ENCODE measurements at places on chromosomes 2 and 18.

DNA sequence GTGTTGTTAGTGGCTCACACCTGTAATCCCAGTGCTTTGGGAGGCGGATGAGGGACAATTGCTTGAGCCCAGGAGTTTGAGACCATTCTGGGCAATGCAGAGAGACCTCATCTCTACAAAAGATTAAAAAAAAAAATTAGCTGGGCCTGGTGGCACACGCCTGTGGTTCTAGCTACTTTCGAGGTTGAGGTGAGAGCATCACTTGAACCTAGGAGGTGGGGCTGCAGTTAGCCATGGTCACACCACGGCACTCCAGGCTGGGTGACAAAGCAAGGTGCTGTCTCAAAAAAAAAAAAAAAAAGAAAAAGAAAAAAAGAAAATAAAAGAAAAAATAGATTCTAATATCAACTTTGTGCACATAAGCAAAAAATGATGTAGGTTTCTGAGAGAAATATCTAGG, 1492.5 kb upstream of the TMEFF2 start:
- no peak for DNase-seq

GRCh38 chr2:55282110-55282917, 13.3 kb upstream of the MTIF2 start:
- peak; percentile 88 for DNase-seq

DNA sequence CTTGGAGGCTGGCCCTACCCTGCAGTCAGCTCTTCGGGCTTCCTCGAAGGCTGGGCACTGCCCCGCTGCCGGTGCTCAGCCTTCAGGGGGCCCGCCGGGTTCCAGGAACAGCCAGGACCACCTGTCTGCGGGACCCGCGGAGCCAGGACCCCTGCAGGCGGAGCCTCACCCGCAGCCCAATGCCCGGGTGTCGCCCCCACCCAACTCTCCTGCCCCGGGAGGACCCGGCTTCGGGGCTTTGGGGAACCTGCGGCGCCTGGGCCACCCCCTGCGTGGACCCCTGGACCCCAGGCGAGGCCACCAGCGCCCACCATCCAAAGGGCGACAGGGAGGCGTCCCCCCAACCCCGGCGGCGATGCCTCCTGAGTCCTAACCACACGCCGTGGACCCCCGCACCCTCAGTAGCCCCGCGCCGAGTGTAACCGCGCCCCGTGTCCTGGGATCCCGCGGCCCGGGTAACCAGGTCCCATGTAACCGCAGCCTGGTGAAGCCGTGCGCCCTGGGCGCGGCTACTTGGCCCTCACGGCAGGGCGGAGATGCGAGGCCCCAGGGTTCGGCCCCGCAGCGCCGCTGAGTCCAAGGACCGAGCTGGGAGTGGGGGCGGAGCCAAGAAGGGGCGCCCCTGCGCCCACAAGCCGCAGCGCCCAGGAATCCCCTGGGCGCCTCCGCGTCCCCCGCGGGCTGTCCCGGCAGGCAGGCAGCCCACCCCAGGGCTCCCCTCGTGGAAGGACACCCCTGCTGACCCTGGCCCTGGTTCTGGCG, 11.0 kb upstream of the UBE2F start:
- DNase-seq, result peak; percentile 69

DNA sequence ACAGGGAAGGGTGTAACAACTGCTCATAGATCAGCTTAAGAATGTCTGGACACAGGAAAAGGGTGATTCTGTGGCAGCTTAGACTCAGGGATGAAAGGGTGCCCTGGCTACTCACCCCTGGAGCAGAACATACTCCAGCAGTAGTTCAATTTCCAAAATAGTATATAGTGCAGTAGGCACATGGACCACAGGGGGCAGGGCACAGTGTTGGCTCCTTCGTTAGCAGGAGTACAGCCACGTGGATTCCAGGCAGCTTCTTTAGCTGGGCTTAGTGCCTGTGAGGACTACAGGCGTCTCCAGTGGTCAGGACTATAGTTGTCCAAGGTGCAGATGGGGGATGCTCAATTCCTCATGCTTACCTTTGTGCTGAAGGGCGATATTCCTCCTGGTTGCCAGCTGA, 277.5 kb upstream of the DDX18 start:
- no peak for DNase-seq

GRCh38 chr2:67955748-67956603, 106.8 kb downstream of the C1D start:
- no peak for DNase-seq

- DNase-seq, result no peak
Observed at GRCh38 chr2:85926931-85927661, 38.3 kb upstream of the ST3GAL5 start.

DNA sequence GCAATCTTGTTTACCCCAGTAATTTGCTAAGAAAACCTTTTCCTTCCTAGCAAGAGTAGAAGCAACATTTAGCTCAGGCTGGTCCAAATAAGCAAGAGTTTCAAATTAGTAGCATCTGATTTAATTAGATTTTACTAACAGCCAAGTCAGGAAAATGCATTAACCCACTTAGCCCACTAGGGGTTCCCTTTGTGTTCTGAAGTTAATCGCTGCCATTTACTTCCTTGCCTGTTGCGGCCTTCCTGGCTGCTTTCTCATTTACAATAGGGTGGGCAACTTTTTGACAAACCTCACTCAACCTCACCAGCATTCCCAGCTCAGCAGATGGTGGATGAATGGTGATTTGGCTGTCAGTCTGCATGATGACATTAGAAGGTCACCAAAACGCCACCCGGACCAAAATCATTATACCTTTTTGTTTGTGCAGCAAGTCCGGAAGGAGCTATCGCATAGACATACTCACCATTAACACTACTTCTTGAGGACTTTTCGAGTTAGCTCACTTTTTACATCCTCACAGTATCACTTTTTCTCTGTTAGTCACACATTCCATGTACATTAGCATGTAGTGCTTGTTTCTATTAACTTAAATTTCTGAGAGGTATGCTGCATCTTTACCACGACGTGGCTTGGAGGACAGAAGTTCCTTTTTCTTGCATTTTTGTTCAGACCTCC, 101.5 kb upstream of the SETBP1 start:
- peak; percentile 26 for DNase-seq

GRCh38 chr2:120747281-120747680, 11.6 kb downstream of the GLI2 start:
- DNase-seq, result no peak

- no peak for DNase-seq
Observed at GRCh38 chr2:69217333-69218080, 169.5 kb downstream of the GFPT1 start.

DNA sequence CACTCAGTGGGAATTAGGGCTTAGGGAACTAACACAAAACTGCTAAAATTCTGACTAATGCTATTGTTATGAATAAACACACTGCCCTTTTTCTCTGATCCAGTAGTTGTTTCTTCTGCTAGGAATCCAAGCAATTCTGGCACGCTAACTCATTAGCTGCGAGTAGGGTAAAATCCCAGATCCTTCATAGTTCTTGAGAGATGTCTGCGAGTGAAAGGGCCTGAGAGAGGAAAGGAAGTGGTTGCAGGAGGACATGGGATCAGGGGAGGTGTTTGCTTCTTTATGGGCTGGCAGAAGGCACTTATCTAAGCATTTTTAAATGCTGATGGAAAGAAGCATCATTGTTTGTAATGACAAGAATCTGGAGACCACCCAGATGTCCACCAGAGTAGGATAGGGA, 9.4 kb downstream of the MAP3K19 start:
- no peak for DNase-seq

DNA sequence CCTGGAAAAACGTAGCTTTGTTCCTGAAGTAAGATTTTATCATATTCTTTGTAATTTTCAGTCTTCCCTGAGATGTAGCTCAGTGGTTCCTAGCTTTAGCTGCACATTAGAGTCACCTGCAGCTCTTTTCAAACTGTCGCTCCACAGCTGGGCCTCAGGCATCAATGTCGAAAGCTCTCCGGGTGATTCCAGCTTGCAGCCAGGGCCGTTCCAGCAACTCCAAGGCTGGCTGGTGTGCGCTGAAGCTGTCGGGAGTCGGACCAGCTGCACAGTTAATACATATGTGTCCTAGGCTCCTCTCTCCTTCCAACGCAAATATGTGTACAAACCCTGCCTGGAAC, 609 bp upstream of the ZNF2 start:
- DNase-seq, result no peak

- no peak for DNase-seq
Observed at GRCh38 chr2:219426534-219427136, 8.0 kb upstream of the SPEG start.

DNA sequence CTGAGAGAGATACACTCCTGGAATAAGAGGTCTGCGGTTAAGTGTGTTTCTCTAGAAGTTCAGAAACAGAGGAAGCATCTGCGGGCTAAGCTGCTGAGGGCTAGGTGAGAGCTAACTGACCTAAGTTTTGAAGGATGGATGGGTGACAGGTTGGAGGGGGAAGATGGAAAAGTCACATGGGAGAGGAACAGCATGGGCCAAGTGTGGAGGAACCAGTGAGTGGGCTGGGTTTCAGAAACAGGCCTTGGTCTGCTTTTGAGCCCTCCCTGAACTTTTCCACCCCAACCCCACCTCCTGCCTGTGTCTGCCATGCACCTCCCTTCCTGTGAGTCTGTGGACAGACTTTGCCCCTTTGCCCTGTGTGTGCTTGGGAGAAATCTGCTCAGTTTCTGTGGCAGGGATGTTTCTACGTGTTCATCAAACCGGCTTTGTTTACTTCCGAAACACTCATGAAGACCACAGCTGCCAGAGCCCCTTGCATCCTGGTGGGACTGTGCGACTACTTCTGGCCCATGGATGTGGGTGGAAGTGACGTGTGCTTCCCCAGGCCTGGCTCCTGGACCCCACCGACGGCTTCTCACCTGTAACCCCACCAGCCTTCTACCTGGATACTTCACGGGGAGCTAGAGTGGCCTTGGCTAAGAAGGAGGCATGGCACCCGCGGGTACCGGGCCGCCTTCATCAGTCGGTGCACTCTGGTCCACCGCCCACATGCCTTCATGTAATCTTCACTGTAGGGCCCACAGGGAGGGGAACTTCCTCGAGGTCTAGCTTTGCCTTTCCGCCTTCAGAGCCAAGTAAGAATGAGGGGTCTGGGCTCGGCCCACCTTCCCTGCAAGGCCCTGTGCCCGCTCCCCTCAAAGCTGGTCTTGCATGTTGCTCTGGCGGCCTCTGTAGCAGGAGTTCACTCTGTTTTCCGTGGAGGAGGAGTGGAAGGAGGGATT, 1.4 kb upstream of the HPCAL1 start:
- no peak for DNase-seq

DNA sequence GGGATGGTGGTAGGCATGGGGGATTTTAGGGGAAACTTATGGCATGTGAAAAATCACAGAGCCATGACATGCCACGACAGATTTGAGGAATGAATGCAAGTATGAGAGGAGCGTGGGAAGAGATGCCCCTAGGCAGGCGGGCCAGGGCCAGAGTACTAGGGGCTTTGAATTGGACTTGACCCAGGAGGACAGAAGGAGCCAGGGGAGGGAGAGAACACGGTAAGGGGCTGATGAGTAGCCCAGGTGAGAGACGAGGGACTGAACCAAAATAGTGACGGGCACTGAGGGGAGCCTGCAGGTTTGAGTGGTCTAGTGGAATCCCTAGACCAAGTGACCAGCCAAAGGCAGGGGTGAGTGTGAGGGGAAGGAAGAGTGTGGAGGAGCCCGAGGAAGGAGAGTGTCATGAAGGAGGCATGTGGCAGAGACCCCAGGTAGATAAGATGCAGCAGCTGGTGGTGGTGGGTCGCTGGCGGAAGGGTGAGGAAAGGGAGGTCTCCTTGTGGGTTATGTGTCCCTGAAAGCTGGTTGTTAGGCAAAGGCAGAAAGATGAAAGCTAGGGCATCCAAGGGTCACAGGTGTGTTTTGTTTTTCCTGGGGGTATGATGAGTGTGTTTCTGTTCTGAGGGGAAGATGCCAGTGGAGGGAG, 48.7 kb downstream of the ZBTB7C start:
- no peak for DNase-seq

DNA sequence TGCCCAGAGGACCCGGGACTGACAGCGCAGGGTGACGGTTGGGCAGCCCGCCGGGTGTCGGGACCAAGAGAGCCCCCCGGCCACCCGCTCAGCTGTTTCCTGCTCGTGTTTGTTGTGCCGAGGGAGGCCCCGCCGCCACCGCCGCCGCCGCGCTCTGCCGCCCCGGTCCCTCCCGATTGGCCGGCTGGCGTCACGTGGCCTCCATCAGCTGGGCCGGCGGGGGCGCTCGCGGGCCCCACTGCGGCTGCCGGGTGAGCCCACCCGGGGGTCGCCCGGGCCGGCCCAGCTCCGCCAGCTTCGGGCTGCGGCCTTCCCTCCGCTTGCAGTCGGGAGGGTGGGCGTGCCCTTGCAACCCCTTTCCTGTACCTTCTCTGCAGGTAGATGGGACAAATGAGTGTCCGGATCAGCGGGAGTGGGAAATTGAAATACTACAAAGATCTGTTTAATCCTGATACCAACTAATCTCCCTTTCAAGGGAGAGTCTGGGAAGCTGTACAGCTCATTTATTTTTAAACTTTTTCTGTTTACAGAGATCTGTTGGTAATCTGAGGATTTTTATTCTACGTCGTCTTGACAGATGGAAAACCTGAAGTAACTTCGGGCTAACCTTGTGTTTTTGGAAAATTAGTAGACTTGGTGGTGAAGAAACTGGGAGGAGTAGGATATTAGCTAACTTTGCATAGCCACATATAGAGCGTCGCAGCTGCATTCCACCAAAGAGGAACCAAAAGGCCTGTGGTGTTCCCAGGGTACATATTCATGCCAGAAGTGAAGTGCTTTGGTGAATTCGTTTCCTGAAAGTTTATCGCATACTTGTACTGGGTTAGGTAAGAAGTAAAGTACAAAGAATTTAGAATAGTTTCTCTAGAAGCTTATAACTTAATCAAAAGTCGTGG, 1.2 kb downstream of the YPEL5 start:
- peak; percentile 70 for DNase-seq

GRCh38 chr2:226898897-226899296, 63.0 kb downstream of the RHBDD1 start:
- DNase-seq, result no peak

GRCh38 chr18:68445136-68445535, 269.8 kb downstream of the TMX3 start:
- no peak for DNase-seq

DNA sequence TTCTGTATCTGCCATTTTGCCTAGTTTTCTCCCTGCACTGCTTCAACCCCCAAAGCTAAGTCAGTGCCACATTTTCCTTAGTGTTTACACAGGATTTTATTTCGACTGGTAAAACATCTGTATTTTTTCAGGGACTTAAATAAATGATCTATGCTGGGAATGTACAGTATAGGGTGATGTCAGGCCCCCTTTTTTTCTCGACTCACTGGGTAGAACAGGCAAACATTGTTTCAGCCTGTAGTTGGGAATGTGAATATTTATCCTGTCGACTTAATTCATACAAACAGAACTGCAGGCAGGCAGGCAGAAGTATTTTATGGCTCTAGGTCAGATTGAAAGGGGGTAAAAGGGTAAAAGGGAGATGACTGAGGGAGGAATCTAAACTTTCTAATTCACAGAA, 123.5 kb upstream of the ZFP36L2 start:
- no peak for DNase-seq

DNA sequence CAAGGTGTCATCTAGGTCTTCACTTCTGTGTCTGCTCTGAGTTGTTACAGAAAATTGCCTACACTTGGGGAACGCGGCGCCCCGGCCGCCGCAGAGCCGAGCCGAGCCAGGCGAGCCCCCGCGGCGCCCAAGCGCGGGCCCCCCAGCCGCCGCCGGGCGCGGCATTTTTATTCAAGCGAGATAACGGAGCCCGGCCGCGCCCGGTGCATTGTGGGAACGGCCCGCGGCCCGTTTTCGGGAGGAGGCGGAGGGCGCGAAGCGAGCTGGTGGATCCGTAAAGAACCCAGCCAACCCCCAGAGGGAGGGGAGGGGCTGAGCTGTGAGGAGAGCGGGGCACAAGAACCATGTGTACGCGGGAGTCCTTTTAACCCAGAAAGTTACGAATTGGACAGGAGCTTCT, 191.8 kb downstream of the FTCDNL1 start:
- peak; percentile 70 for DNase-seq

GRCh38 chr2:71798266-71799012, 345.1 kb downstream of the DYSF start:
- peak; percentile 48 for DNase-seq
